ENCODE measurements at places on chromosomes 11 and 22. TPM values are rescaled to one million over a fixed set of nuclear protein-coding genes. Genes with fewer than 3 reads are reported as not detected.

GRCh38 chr11:48055292-48056132, 75.2 kb downstream of the PTPRJ start:
- peak overlapping the region; percentile 34 for H3K4me3 ChIP-seq
- H3K4me1 ChIP-seq = peaks cover 90% of the 10 kb centered on the region
- peak overlapping the region; percentile 82 for H3K27ac ChIP-seq
- H3K27me3 ChIP-seq = no peaks in the 10 kb centered on the region

GRCh38 chr11:34730544-34731295, 109.8 kb downstream of the EHF start:
- no peak for DNase-seq
- H3K4me1 ChIP-seq = no peaks in the 10 kb centered on the region
- H3K27me3 ChIP-seq = peaks cover 18% of the 10 kb centered on the region
- no peaks in the 10 kb centered on the region for H3K36me3 ChIP-seq
- no peak overlapping the region for H3K27ac ChIP-seq
- H3K4me3 ChIP-seq = no peak overlapping the region

- H3K27ac ChIP-seq = peak overlapping the region; percentile 96
- no peaks in the 10 kb centered on the region for H3K27me3 ChIP-seq
- H3K4me1 ChIP-seq = peaks cover 43% of the 10 kb centered on the region
These were observed 4.1 kb downstream of the TSPAN32 start for GRCh38 chr11:2305788-2306451.

DNA sequence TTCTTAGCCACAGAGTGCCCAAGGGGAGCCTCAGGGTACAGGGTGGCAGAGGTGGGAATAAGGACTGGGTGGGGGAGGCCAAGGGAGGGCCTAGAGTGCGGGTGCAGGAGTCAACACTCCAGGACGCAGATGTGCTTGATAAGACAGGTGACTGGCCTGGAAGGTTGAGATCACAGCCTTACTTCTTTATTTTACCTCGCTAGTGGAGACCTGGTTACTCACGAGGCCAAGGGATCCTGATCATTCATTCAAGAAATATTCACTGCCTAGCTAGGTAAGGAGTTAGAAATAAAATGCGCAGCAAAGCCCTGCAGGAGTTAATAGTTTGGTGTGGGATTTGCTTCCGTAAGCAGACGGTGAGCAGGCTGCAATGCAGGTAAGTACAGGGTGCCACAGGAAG, 13.2 kb upstream of the PEX26 start:
- no peaks in the 10 kb centered on the region for H3K36me3 ChIP-seq
- DNase-seq = no peak
- H3K4me1 ChIP-seq = no peaks in the 10 kb centered on the region
- peaks cover 38% of the 10 kb centered on the region for H3K27me3 ChIP-seq

GRCh38 chr11:66546966-66547661, 411 bp downstream of the ACTN3 start:
- peaks cover 27% of the 10 kb centered on the region for H3K4me1 ChIP-seq
- no peak for DNase-seq
- H3K4me3 ChIP-seq = peak overlapping the region; percentile 77
- H3K36me3 ChIP-seq = peaks cover 4% of the 10 kb centered on the region
- peaks cover 15% of the 10 kb centered on the region for H3K27me3 ChIP-seq

DNA sequence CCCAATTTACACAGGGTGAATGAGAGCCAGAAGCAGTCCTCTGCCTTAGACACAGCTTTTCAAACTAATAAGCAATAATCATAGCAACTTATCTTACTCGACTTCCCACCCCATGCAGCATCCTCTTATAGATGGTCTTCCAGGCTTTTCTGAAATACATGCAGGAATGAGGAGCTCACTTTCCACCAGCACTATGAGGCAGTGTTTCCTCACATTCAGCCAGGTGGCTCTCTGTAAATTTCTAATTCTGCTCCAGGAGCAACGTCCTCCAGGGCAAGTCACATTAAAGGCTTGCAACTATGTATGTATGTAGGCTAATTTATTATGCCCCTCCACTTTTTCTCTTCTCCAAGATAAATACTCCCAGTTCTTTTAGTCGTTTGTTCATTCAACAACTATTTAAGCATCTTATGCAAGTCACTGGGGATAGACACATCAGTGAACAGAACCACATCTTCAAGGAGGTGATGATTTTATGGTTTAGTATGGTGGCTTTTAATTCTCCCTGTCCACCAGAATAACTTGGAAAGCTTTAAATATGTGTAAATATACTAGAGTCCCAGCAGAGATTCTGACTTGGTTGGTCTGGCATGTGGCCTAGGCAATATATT, 59.9 kb downstream of the PAK1 start:
- H3K4me3 ChIP-seq = no peak overlapping the region
- no peak overlapping the region for H3K27ac ChIP-seq
- peaks cover 36% of the 10 kb centered on the region for H3K4me1 ChIP-seq
- H3K27me3 ChIP-seq = no peaks in the 10 kb centered on the region
- peaks cover 12% of the 10 kb centered on the region for H3K36me3 ChIP-seq

DNA sequence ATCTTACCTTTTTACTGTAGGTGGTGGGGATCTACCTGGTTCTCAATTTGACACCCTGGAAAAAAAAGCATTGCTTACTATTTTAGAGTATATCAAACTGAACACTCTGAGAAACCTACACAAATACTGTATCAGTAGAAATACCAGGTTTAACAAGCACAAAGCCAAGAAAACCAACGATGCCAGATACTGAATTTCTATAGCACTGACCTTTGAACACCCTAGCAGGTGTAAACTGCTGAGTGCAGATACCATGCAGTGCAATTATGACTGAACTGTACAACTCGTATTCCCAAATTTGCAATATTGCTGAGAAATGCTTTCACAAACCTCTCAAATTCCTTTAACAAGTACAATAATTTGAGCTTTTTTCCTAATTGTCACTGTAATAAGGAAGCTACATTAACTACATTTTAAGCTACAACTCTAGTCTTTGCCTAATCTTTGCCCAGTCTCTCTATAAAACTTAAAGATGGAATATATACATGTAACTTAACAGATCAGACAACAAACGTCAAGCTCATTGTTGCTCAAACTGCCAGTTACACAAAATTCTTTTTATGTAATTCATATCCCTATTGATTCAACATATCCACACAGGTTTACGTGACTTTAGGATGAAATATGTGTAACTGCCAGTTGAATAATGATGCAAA, 8.9 kb downstream of the TAF1D start:
- H3K36me3 ChIP-seq = peaks cover 85% of the 10 kb centered on the region
- H3K27ac ChIP-seq = no peak overlapping the region
- no peak for DNase-seq
- H3K4me3 ChIP-seq = no peak overlapping the region
- no peaks in the 10 kb centered on the region for H3K27me3 ChIP-seq
- H3K4me1 ChIP-seq = peaks cover 58% of the 10 kb centered on the region

DNA sequence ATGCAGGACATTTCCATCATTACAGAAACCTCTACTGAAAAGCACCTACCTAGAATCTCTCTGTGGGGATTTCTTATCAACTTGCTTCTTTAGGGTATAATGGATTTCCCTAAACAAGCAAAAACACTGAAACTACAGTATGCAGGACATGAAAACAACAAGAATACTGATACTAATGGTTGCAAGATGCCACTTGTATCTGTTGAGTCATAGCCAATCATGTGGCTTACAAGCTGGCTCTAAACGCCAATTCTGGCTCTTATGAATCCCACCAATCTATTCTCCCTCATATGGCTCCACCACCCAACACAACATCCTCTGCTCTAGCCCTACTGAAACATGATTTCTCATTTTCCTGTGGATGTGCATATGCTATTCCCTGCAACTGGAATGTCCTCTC, 22.6 kb downstream of the TENM4 start:
- H3K36me3 ChIP-seq = no peaks in the 10 kb centered on the region
- no peaks in the 10 kb centered on the region for H3K27me3 ChIP-seq
- H3K27ac ChIP-seq = no peak overlapping the region
- H3K4me1 ChIP-seq = no peaks in the 10 kb centered on the region
- no peak for DNase-seq

The PAMR1 gene
- not detected for total RNA-seq

DNA sequence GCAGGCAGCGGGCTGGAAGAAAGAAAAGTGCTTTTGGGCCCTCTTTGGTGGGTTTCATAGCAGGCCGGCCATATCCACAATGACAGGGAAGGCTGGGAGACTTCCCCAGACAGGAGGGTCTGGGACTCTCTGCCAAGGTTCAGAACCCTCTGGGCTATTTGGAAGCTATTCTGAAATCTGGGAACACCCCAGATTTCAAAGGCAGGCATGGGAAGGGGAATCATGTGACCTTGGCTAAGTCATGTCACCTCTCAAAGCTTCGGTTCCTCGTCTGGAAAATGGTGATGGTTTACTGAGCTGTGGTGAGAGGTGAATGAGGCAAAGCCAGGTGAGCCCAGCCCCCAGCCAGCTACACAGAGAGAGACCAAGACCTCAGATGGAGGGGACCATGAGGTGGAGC, 4.6 kb downstream of the CASTOR1 start:
- DNase-seq = no peak
- H3K4me1 ChIP-seq = peaks cover 70% of the 10 kb centered on the region
- no peaks in the 10 kb centered on the region for H3K27me3 ChIP-seq
- peak overlapping the region; percentile 64 for H3K4me3 ChIP-seq

The ROM1 gene
- 1.3 TPM for total RNA-seq

DNA sequence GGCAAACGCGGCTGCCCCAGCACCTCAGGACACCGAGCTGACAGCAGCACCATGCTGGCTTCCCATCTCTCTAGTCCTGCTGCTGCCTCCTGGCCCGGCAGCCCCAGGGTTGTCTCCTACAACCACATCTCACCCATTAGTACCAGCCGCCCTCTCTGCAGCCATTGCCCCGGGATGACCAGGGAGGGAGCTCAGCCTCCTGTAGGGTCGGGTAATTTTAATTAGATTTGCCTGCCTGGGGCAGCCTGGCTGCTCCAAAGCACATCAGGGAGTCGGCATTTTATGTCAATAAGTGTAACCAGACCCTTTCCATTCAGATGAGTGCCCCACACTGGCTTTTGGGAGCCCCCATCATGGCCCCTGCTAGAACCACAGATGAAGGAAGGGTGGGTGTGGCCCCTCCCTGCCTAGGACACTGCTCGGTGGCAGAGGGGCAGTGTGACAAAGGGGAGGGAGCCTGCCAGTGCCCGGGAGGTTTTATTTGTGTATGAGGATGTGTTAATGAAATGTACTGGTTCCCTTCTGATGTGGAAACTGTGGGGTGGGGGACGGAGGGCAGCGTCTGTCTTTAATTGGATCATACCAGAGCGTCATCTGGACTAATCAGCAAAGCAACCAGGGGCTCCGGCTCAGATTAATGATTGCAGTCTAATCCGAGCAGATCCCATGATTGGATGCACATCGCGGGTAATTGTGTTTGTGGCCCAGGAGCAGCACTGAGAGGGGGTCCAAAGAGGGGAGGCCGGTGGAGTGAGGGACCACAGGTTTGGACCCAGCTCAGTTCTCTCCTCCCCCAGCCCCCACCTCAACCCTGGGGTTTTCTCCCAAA, 125.3 kb downstream of the FEZ1 start:
- H3K4me1 ChIP-seq = no peaks in the 10 kb centered on the region
- peaks cover 34% of the 10 kb centered on the region for H3K27me3 ChIP-seq
- H3K27ac ChIP-seq = no peak overlapping the region
- no peaks in the 10 kb centered on the region for H3K36me3 ChIP-seq

DNA sequence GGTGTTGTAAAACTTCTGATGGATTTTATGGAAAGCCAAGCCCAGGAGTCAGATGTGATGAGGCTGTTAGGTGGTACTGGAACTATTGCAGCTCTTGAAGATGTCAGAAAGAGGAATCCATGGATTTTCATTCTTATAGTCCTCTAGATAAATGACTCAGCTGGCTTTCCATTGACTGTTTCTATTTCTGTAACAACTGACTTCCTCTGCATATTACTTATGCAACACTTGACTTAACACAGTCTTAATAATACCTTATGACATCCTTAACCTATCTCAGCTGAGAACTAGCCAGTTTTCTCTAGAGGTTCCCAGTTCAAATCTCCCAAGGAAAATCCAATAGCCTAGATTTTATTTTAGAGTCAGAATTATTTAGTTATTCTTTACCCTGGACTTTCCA, 263.8 kb downstream of the LUZP2 start:
- H3K36me3 ChIP-seq = no peaks in the 10 kb centered on the region
- DNase-seq = no peak
- no peaks in the 10 kb centered on the region for H3K27me3 ChIP-seq
- H3K4me1 ChIP-seq = no peaks in the 10 kb centered on the region
- no peak overlapping the region for H3K4me3 ChIP-seq
- no peak overlapping the region for H3K27ac ChIP-seq

The ARRB1 gene
- 29.5 TPM for total RNA-seq

GRCh38 chr22:20203552-20204201, 52.8 kb upstream of the CCDC188 start:
- no peak for DNase-seq
- no peak overlapping the region for H3K4me3 ChIP-seq
- H3K4me1 ChIP-seq = peaks cover 23% of the 10 kb centered on the region
- H3K27ac ChIP-seq = no peak overlapping the region
- no peaks in the 10 kb centered on the region for H3K27me3 ChIP-seq

The MPPED2 gene
- total RNA-seq = not detected

GRCh38 chr22:50536226-50536625, 6.4 kb upstream of the TYMP start:
- H3K27me3 ChIP-seq = no peaks in the 10 kb centered on the region
- DNase-seq = no peak
- H3K36me3 ChIP-seq = peaks cover 26% of the 10 kb centered on the region
- no peak overlapping the region for H3K4me3 ChIP-seq

The SGSM1 gene
- total RNA-seq = 0.15 TPM

DNA sequence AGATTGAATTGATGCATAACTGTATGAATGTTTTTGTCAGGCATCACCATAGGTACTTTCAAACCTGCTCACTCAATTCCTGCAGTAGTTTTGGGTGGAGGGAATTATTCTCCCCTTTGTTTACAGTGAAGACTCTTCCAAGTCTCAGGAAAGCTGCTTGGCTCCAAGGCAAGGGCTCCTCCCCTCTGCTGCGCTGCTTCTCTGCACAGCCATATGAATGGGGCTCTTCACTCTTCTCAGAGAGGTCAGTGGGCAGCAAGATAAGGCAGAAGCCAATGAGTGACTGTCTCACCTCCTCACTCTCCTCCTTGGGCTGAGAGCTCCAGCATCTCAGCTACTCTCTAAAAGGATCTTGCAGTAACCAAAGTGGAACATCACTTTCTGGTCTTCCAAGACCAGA, 165.7 kb upstream of the TTC12 start:
- DNase-seq = no peak
- no peaks in the 10 kb centered on the region for H3K36me3 ChIP-seq
- no peak overlapping the region for H3K4me3 ChIP-seq
- H3K27ac ChIP-seq = no peak overlapping the region

DNA sequence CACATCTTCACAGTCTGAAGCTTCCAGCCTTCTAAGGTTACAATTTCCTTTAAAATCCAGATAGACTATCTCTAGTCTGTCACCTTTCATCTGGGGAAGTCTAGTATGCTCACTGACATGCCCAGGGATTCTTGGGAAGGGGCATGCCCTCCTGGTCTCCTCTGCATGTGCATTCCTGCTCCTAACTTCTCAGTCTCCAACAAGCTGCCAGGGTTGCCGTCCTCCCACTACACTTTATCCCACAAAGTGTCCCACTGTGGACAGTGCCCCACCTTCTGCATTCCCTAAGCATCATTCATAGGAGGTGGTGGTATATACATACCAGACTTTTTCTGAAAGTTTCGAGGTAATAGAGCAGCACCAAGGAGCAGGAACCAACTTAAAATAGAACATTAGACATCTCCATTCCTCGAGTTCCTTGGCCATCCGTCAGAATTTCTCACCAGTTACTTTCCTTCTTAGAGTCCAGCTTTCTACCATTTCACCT, 28.7 kb downstream of the EIF3F start:
- peaks cover 13% of the 10 kb centered on the region for H3K4me1 ChIP-seq
- H3K27me3 ChIP-seq = peaks cover 50% of the 10 kb centered on the region
- no peak overlapping the region for H3K27ac ChIP-seq
- H3K4me3 ChIP-seq = no peak overlapping the region
- no peaks in the 10 kb centered on the region for H3K36me3 ChIP-seq
- DNase-seq = no peak

The PRAME gene
- total RNA-seq = not detected
